ENCODE measurements at places on chromosomes 12 and 14.

- no peak for DNase-seq
These were observed 92.6 kb upstream of the ATP2B1 start for GRCh38 chr12:89801284-89801683.

DNA sequence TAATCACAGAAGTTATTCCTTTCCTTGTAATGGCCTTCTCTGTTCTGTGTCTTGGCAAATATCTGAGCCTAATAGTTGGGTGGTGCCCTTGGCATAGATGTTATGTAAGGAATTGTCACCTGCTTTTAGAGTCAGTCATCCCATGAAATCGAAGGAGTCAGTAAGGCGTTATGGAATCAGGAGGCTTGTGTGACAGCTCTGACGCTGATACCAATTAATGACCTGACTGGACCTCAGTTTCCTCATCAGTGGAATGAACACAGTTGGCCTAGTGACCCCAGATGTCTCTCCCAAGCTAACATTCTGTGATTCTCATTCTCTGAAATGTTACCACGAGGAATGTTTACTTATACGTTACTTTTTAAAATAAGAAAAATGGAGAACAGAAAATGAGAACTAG is 32.1 kb downstream of the TXNRD1 start:
- DNase-seq, result no peak

DNA sequence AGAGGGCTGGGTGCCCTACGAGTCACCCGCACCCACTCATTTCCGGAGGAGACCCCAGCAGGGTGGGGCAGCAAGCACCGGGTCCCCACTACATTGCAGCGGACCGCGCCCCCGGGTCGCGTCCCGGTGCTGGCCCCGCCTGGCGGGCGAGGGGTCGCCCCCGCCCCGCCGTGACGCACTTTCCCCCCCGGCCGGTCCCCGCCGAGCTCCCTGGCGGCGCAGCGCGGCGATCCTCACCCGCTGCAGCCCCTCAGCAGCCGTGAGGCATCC is 106.1 kb downstream of the PRICKLE1 start:
- no peak for DNase-seq

DNA sequence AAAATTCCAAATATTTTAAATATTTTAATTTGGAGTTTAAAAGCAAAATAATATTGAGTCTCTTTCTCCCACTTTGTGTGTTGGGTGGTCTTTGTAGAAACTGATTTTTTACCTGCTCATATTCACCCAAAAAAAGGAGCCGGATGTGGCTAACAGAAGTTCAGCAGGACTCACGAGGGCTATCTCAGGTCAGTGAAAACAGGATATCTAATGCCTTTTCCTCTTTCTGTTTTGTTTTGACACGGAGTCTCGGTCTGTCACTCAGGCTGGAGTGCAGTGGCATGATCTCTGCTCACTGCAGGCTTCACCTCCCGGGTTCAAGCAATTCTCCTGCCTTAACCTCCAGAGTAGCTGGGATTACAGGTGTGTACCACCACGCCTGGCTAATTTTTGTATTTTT is 30.8 kb downstream of the COA8 start:
- DNase-seq, result no peak

DNA sequence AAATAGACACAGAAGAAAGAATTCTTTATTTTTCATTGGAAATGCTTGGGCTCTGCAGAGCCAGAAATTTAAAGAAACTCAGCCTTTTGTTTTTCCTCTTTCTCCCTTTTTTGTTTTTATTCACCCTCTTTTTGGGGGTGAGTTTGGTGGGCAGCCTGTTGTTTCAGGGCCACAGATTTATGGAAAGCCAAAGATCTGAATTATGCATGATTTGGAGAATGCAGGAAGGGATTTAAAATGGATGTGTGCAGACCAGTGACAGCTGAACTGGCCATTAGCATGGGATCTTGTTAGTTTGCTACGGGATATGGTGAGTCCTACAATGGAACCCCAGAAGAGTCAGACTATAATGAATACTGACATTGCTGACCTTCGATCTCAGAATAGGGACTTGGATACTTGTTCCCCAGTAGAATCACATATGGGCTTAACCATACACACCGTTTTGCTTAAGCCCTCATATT is 7.7 kb upstream of the ATXN2 start:
- no peak for DNase-seq

- peak; percentile 55 for DNase-seq
These were observed 105.3 kb downstream of the TGFB3 start for GRCh38 chr14:75876530-75876929.

GRCh38 chr12:31118347-31119191 is 44.9 kb downstream of the DDX11 start:
- no peak for DNase-seq

- no peak for DNase-seq
These were observed 473 bp upstream of the TMEM19 start for GRCh38 chr12:71685312-71685906.

DNA sequence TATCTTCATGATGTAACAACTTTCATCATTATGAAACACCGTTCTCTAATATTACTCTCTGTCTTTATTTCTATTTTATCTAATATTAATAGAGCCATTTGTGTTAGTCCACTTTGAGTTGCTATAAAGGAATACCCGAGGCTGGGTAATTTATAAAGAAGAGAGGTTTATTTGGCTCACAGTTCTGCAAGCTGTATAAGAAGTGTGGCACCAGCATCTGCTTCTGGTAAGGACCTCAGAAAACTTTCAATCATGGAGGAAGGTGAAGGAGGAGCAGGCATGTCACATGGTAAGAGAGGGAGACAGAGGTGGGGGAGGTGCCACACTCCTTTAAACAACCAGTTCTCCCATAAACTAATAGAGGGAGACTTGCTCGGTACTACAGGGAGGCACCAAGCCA is 25.1 kb downstream of the BORCS5 start:
- DNase-seq, result no peak

- peak; percentile 62 for DNase-seq
These were observed 35.3 kb downstream of the KICS2 start for GRCh38 chr12:64186789-64187188.

DNA sequence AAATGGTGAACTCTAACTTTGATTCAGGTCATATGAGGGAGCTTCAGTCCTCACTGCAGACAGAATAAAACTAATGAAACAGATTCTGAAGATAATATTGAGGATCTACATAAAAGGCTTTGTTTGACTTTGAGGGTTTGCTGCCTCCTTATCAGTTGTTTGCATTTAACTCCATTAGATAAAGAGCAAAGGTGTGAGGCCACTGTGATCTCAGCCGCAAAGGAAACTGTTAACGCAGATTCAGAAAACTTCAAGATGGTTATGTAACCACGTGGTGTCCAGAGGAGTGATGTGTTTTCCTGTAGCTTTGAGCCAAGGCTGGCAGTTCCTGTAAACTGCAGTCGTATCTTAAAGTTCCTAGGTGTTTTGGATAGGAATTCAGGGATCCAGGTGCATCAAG is 67.8 kb downstream of the METTL25 start:
- DNase-seq, result no peak

- peak; percentile 59 for DNase-seq
These were observed 5.5 kb downstream of the BCL11B start for GRCh38 chr14:99266181-99267178.

GRCh38 chr12:91667694-91668093 is 478.0 kb downstream of the BTG1 start:
- DNase-seq, result no peak

- DNase-seq, result no peak
These were observed 20.7 kb downstream of the ACACB start for GRCh38 chr12:109137055-109137454.

GRCh38 chr12:66361703-66362102 is 59.4 kb downstream of the HELB start:
- no peak for DNase-seq

- DNase-seq, result no peak
These were observed 22.9 kb downstream of the DYRK4 start for GRCh38 chr12:4584896-4585295.

GRCh38 chr12:108357834-108358579 is 18.9 kb upstream of the CMKLR1 start:
- DNase-seq, result no peak

- no peak for DNase-seq
These were observed 27.7 kb upstream of the MYL2 start for GRCh38 chr12:110948041-110948440.

DNA sequence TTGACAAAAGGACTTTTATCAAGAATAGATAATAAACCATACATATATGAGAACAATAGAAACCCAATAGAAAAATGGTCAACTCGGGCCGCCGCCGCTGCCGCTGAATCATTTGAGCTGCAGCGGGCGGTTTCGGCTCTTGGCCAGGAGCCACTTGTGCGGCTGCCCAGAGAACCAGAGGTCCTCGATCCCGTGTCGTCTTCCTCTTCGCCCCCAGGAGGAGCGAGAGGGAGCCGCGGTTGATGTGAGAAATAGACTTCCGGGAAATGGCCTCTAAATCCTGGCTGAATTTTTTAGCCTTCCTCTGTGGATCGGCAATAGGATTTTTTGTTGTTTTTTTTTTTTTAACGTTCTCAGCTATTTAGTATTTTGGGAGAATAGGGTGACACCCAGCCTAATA is 44.8 kb downstream of the CPSF6 start:
- DNase-seq, result peak; percentile 81

DNA sequence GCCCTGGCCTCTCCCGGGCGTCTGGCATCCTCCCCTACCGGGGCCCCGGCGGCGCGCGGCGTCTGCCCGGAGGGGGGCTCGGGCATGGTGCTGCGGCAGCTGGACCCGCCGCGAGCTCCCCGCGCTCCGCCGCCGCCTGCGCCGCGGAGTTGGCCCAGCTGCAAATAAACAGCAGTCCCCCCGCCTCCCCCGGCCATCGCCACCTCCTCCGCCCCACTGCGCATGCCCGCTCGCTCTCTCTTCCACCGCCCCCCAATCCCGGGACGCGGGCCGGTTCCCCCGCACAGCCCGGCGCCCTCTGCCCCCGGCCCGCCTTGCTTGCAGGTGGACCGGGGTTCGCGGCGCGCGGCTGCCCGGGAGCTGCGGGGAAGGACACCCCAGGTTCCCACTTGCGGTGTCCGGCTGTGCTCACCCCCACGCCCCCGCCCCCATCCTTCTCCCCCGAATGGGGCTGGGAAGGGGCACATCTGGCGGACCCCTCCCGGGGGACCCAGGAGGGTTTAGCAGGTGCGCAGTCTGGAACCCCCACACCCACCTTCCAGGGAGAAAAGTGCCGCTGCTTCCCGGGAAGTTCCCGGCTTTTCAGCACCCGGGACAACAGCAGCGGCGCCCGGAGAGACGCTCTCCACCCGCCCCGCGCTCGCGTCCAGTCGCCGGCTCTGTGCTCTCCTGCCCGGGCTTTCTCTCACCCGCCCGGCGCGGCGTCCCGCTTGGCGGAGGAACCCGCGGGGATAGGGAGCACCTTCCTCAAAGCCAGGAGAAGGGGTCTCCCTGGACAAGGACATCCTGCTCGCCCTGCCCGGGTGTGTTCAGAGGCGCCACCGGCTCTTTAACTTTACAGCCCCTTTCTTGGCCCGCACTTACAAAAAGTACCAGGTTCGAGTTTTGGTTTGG is at the start of gene TMTC1:
TMTC1 (minus strand) TSS at position 170 of the 894 bp plus-strand sequence. CDS start 191 bp downstream, outside the sequence.
- DNase-seq, result peak; percentile 58

DNA sequence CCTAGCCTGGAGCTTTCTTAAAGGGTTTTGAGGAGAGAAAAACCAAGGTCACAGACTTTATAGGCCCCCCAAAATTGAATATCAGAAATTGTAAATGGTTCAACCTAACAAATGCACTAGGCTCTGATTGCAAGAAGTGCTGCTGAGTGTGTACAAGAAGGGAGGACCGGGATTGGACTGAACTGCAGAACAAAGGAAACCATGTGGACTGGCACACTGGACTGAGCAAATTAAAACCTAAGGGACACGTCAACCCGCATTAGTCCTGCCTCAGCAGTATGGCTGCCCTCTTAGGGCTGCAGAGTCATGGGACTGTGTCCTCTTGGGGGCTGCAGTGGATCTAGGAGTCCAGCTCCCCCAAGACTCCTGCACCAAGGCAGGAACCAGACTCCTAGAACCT is 842 bp upstream of the CISTR start:
- DNase-seq, result no peak

- DNase-seq, result peak; percentile 4
These were observed 1081.0 kb downstream of the VRK1 start for GRCh38 chr14:97878206-97878605.

DNA sequence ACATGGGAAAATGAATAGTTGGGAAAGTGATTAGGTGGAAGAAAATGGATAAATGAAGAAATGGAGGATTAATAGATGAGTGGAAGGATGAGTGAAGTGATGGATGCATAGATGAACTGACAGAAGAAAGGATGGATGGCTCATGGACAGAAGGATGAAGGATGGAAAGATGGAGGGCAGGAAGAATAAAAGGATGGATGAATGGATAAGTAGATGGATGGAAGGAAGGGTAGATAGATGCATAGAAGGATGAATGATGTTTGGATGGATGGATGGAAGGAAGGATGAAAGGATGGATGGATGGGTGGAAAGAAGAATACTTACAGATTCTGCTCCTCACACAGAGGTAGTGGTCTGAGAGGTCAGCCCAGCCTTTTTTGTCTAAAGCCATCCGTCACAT is 35.8 kb upstream of the CHGA start:
- no peak for DNase-seq

- DNase-seq, result peak; percentile 63
These were observed 19.4 kb downstream of the LMO3 start for GRCh38 chr12:16586350-16587109.

DNA sequence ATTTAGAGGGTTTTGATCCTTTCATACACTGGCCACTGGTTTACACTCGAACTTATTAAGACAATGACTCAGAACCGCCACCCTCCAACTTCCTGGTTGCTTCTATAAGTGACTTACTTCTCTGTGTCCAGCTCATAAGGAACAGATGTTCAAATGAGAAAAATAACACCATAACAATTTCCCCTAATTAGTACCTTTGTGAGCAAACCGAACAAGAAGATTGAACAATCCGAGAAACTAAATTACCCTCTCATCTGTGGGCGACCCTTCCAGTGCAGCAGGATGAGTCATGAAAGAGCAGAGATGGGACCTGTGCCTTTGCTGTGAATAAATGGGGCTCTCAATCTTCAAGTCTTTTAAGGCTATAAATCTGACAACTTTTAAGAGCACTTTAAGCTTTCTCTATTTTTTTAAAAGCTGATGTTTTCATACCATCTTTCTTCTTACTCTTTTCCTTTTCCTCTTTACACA is 146.8 kb upstream of the RASSF8 start:
- peak; percentile 72 for DNase-seq

DNA sequence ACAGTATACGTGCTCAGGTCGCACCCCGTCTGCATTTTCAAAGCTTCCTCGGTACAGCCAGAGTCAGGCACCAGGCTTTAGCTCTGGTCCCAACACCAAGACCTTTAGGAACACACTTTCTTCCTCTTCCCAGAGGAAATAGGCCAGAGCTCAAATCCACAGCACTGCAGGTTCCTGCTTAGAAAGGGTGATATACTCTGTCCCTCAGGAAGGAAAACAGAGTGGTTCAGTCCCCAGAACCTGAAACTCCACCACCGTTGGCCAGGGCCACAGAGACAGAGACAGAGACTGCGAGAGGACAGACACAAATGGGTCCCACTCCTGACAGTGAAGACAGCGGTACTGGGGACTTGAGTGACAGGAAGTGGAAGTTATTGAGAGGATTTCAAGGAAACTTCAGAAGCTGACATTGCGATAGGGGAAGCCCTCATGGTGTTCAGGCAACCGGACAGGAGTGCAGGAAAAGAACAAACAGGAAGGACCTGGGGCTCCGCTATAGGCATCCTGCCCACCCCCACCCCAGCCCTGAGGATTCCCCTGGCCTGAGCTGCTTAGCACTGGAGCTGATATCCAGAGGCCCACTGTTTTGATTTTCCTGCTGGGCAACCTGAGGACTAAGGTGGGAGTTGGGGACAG is 5.5 kb upstream of the KRT8 start:
- no peak for DNase-seq

GRCh38 chr12:57158665-57159064 is 11.2 kb upstream of the LRP1-AS start:
- DNase-seq, result no peak

Measured in fibroblast of mammary gland (primary cell).